Stimulated activated CD4-positive, alpha-beta T cell treated with anti-CD3 and anti-CD28 coated beads, Interleukin-4, amount 100 ng/mL, for 4 hours (primary cell): ENCODE measurements at places on chromosomes 11 and 22.

- DNase-seq = no peak
Measured at GRCh38 chr11:128568166-128568778, 19.1 kb downstream of the ETS1 start.

DNA sequence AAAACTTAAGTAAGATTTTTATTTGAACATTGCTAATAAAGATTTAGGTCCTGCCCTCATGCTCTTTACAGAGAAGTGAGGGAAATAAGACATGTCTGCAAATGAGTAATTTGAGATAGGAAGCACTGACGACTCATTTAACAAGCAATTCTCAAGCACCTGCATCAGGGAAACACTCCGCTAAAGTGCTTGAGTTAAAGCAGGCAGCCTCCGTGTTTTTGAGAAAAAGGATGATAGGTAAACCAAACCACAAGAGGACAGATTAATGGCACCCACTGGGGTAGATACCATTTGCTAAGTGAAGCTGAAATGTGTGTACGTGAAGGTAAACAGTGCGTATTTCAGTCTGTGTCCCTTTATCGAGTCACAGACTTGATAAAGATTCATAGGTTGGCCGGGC lies 184.6 kb upstream of the CARD18 start:
- DNase-seq = no peak

DNA sequence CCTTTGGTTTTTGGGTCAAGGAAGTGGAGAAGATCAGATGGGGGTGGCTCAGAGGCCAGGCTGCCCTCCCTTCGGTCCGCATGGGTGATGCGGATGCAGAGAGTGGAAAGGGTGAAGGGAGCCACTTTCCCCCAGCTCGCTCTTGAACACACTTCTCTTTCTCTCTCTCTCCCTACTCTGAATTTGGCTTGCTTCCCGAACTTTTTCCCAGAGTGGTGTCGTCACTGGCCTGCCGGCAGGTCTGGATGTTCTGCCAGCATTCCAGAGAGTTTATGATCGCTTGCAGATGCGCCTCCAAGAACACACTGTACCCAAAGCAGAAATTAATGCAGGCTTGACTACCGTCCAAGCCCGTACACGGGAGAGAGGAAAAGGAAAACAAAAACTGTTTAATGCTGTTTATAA lies 103.2 kb downstream of the ZBTB16 start:
- DNase-seq = no peak

GRCh38 chr22:20721409-20722218 lies 52.3 kb upstream of the SERPIND1 start:
- DNase-seq = no peak

GRCh38 chr11:35992548-35992947 lies 48.7 kb downstream of the LDLRAD3 start:
- no peak for DNase-seq
